ENCODE measurements at places on chromosomes 3 and 15.

GRCh38 chr3:39407259-39407629, 724 bp downstream of the RPSA start:
- DNase-seq, result peak; percentile 20

DNA sequence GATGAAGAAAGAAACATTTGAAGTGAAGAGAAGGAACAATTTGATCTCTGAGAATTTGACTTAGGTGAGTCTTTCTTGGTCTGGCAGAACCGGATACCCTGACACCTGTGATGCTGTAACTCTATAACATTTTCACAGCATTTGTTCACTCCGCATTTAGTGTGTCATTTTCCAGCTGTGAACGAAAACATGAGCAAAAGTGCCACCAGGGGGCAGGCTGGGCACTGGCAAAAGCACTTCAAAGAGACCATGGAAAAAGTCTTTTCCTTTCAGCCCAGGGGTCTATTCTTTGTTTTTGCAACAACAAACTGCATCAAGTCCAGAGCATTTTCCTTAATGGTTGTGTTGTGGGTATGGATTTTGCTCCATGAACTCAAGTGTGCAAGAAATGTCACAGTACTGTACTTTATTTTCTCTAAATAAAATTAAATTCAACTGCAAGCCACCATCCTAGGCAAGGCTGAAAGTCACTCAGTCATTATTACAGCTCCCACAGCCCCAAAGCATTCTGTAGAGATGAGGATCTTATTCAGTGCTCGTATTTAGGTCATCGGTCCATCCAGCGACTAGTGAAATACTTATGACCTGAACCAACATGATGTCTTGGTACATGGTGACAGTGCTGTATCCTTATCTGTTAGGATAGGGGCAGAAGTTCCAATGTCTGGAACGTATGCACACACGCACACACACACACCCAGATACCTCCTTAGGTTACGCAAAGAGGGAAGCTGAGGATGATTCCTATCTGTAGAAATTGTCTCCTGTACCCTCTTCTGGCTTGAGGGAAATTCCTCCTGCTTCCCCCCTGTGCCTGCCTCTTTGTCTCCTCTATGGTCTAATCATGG, 125.5 kb downstream of the GADL1 start:
- DNase-seq, result peak; percentile 68

- DNase-seq, result peak; percentile 20
Observed at GRCh38 chr3:187783098-187783497, 37.8 kb upstream of the BCL6 start.

GRCh38 chr3:195063581-195064193, 207.3 kb downstream of the XXYLT1 start:
- DNase-seq, result no peak

- peak; percentile 55 for DNase-seq
Observed at GRCh38 chr15:98805434-98806274, 157.3 kb downstream of the IGF1R start.

DNA sequence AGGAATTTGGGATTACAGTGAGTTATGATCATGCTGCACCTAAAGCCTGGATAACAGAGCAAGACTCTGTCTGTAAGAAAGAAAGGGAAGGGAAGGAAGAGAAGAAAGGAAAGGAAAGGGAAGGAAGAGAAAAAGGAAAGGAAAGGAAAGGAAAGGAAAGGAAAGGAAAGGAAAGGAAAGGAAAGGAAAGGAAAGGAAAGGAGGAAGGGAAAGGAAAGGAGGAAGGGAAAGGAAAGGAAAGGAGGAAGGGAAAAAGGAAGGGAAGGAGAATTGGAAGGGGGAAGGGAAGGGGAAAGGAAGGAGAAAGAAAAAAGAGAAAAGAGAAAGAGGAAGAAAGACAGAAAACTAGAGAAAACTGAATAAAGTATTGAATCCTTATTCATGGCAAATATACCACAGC, 359.8 kb downstream of the ULK4 start:
- DNase-seq, result no peak

GRCh38 chr3:146465693-146466465, 3.5 kb downstream of the PLSCR2 start:
- DNase-seq, result no peak

DNA sequence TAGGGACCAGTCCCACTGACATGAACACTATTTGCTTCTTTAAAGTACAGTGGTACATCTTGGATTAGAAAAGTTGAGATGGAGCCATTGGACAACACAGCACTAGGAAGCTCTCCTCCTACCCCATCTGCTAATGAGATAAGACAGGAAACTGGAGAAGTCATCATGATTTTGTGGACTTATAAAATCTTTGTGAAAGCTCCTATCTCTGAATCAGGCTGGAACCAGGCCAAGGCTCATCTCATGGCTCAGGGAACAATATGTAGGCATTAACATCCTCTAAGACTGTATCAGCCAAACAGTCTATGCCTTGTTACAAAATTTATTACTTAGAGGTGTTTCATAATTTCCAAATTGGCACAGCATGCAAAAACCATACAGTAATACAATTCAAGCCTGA, 84.1 kb downstream of the BOC start:
- DNase-seq, result no peak

- no peak for DNase-seq
Observed at GRCh38 chr3:53155760-53156159, 5.2 kb upstream of the PRKCD start.

DNA sequence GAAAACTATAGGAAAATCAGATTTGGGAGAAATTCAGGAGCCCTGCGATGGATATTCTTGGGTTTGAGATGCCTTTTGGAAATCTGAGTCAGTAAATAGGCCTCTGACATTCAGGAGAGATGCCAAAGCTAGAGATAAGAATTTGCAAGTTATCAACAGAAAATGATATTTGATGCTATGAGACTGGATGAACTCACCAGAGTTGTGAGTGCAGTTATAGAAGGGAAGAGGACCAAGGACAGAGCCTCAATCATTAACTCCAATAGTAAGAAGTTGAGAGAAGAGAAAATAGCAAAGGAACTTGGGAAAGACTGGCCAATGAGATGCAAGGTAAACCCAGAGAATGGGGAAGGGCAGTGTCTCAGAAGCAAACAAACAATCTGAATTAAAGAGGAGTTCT, 7.9 kb upstream of the ANO10 start:
- no peak for DNase-seq

- no peak for DNase-seq
Observed at GRCh38 chr15:99090938-99091337, 13.9 kb upstream of the SYNM start.

- DNase-seq, result no peak
Observed at GRCh38 chr3:173199568-173199967, 58.5 kb upstream of the SPATA16 start.
